Activated CD8-positive, alpha-beta T cell treated with anti-CD3 and anti-CD28 coated beads, Interleukin-2, amount 10 ng/mL, durations not matched to agents 7 days and 5 days (primary cell): ENCODE measurements at places on chromosomes 13 and 19. TPM values are rescaled to one million over a fixed set of nuclear protein-coding genes. Genes with fewer than 3 reads are reported as not detected.

DNA sequence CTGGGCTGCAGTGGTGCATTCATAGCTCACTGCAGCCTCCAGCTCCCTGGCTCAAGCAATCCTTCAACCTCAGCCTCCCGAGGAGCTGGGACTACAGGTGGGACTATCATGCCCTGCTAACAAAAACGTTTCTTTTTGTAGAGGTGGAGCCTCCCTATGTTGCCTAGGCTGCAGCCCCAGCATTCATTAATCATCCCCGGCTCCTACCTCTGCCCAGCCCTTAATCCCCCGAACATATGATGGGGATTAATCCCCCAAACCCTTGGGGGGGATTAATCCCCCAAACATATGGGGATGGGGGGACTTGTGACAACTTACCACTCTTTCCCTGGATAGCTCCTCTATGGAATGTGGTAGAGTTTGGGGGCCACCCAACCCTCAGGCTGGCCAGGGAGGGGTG is 45.9 kb downstream of the SUGP2 start:
- DNase-seq = no peak
- H3K27ac ChIP-seq = no peak overlapping the region
- H3K36me3 ChIP-seq = peaks cover 4% of the 10 kb centered on the region
- peaks cover 29% of the 10 kb centered on the region for H3K27me3 ChIP-seq

DNA sequence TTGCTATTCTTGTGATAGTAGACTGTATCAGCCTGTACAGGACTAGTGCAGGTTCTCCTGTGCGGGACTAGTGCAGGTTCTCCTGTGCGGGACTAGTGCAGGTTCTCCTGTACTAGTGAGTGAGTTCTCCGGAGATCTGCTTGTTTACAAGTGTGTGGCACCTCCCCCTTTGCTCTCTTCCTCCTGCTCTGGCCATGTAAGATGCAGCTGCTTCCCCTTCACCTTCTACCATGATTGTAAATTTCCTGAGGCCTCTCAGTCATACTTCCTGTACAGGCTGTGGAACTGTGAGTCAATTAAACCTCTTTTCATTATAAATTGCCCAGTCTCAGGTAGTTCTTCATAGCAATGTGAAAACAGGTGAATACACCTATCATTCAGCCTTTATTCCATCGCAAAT is 289.6 kb downstream of the TEX29 start:
- no peak overlapping the region for H3K4me3 ChIP-seq
- no peaks in the 10 kb centered on the region for H3K4me1 ChIP-seq
- DNase-seq = no peak
- H3K27me3 ChIP-seq = no peaks in the 10 kb centered on the region
- H3K27ac ChIP-seq = no peak overlapping the region

Gene ATP4A
- total RNA-seq = not detected

DNA sequence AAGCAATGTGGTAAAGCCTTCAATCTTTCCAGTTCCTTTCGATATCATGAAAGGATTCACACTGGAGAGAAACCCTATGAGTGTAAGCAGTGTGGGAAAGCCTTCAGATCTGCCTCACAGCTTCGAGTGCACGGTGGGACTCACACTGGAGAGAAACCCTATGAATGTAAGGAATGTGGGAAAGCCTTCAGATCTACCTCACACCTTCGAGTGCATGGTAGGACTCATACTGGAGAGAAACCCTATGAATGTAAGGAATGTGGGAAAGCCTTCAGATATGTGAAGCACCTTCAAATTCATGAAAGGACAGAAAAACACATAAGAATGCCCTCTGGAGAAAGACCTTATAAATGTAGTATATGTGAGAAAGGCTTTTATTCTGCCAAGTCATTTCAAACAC is 15.6 kb upstream of the ZNF763 start:
- DNase-seq = no peak
- H3K27ac ChIP-seq = peak overlapping the region; percentile 1
- H3K27me3 ChIP-seq = no peaks in the 10 kb centered on the region
- H3K36me3 ChIP-seq = peaks cover 88% of the 10 kb centered on the region

GRCh38 chr19:48493718-48494401 is 17.8 kb downstream of the LMTK3 start:
- no peaks in the 10 kb centered on the region for H3K36me3 ChIP-seq
- H3K27me3 ChIP-seq = peaks cover 31% of the 10 kb centered on the region
- peaks cover 45% of the 10 kb centered on the region for H3K4me1 ChIP-seq
- no peak overlapping the region for H3K27ac ChIP-seq
- DNase-seq = no peak

- peaks cover 48% of the 10 kb centered on the region for H3K4me1 ChIP-seq
- peak overlapping the region; percentile 88 for H3K27ac ChIP-seq
- H3K27me3 ChIP-seq = peaks cover 16% of the 10 kb centered on the region
- no peaks in the 10 kb centered on the region for H3K36me3 ChIP-seq
- H3K4me3 ChIP-seq = peak overlapping the region; percentile 87
- no peak for DNase-seq
These were observed 15.6 kb upstream of the NANOS3 start for GRCh38 chr19:13861392-13861713.

DNA sequence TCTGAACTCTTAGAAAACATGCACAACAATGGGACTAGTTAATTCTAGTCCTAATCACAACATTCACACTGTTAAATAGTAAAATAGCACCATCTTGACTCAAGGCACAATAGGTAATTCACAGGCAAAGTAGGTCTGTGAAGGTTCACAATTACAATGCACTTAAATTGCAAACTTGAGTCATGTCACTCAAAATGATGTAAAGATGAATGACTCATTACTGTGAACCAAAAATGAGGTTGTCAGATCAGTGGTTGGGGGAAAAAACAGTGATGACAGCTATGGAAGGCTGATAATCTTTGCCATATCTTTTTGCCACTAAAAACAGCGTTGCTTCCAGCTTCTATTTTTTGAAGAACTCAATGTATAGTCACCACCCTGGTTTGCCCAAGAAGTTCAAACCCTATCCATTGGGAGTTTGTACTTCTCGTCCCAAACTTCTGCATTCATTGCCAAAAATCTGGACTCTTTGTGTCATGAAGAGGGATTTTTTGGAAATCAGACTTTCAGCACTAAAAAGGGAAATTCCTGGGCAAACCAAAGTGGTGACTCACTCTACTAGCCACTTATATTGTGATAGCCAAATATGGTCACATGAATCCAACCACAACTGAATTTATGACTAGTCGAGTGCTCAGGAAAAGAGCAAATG is 200.9 kb upstream of the TMTC4 start:
- H3K27ac ChIP-seq = no peak overlapping the region
- H3K4me3 ChIP-seq = no peak overlapping the region
- DNase-seq = no peak
- H3K27me3 ChIP-seq = peaks cover 12% of the 10 kb centered on the region
- peaks cover 4% of the 10 kb centered on the region for H3K4me1 ChIP-seq

DNA sequence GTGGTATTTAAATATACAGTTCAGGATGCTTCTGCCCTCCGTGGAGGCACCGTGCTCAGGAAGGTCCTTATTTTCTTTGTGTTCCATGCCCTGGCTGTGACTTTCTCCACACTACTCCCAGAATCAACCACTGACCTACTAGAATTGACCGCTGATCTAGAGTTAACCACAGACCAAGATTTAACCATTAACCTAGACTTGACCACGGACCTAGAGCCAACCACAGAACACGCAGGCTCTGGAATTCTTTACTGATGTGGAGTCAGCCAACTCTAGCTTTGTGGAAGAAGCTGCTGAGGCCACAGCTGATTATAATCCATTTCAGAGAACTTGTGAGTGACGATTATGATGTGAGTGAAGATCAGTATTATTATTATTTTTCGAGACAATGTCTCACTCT is 18.0 kb downstream of the GTF2F2 start:
- no peak overlapping the region for H3K27ac ChIP-seq
- no peak for DNase-seq
- H3K36me3 ChIP-seq = peaks cover 17% of the 10 kb centered on the region
- peaks cover 6% of the 10 kb centered on the region for H3K4me1 ChIP-seq
- no peak overlapping the region for H3K4me3 ChIP-seq

Gene ANKLE1
- total RNA-seq = 13.8 TPM
